ENCODE measurements at places on chromosomes 4 and X.

DNA sequence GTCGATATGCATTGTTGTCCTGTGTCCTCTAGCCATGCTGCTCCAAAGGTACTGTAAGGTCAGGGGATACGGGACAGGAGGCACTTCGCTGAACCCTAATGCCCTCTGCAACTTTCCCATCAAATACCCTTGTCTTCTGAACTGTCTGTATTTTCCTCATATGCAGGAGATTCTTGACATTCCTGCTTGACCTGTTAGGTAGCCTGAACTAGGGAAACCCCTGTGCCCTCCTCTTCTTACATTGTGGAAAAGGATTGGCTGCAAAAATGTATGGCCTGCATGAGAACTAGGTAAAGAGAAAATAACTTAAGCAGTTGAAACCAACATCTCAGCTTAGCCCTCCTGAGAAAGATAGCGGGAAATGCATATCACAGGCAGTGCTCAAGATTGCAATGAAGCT lies 11.4 kb downstream of the RTL8B start:
- no peak for DNase-seq

- no peak for DNase-seq
Observed at GRCh38 chr4:55386073-55386472, 9.7 kb upstream of the TMEM165 start.

DNA sequence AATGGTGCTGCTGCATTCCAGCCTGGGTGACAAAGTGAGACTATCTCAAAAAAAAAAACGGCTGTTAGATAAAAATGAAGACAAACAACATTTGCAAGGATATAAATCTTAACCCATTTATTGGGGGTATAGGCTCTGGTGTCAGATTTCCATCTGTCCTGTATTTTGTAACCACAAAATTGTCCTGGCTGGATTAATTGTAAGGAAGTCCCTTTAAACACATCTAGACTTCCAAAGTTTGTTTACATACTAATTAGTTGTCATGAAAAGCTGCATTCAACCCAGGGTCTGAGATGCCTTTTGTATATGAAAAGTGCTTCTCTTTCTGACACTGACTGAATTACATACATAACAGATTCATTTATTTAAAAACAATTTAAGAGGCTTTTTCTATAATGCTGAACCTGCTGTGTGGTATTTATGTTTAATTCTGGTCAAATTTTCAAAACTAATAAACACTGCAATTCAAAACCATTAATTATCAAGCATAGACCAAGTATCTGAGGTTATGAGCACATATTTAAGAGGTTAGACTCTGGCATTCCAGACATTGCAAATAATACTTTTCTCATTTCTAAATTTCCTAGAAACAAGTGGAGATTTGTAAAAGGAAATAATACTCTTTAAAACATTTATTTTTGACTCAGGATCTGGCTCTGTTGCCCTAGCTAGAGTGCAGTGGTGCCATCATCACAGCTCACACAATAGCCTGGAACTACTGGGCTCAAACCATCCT lies 17.5 kb upstream of the UGDH start:
- DNase-seq: no peak

GRCh38 chr4:28105271-28105859 lies 1244.7 kb downstream of the STIM2 start:
- DNase-seq: no peak

DNA sequence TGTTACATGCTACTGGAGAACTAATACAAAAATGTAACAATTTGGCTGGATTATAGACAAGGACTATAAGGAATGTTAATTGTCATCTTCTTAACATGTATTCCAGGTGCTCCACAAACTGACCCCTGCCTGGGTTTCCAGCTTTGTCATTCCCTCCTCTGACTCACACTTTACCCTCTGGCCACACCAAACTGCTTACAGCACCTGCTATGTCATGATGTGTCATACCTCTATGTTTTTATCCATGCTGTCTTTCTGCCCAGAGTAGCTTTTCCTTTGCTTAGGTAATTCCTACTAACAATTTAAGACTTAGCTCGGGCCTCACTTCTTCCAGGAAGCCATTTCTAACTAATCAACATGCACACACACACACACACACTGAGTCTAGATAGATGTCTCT lies 14.0 kb upstream of the SHROOM4 start:
- no peak for DNase-seq

- DNase-seq: no peak
Observed at GRCh38 chr4:161919442-161920220, 244.2 kb downstream of the FSTL5 start.

DNA sequence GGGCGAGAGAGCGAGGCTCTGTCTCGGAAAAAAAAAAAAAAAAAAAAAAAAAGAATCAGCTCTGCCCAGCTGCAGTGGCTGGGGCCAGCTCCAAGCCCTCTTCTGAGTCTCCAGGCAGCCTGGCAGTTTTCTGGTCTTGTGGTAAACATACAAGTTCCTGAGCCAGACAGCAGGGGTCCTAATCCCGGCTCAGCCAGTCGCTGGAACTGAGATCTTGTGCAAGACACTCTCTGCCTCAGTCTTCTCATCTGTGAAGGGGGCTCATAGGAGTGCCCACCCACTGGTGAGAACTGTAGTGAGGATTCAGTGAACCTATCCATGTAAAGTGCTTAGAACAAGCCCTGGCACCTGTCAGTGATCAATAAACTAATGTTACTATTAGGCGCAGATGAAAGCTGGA lies 41.8 kb downstream of the C4orf50 start:
- no peak for DNase-seq

DNA sequence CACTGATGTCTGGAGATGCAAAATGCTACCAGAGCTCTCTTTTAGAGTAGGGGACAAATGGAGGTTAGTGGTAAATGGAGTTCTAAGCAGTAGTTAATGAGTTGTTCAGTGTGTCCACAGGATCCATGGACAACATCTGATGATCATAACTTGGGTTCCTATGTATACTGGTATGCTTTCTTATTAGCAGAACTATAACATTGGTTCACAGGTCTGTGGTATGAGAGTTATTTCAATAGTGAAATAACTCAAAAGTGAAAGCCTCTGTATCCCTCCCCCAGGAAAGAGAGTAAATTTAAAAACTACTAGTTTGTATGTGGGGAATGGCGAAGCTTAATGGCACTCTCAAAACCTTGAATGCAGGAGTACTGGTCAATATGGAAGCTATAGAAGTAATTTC lies 363.5 kb upstream of the EMCN start:
- DNase-seq: no peak

- no peak for DNase-seq
Observed at GRCh38 chr4:5211282-5211839, 160.1 kb downstream of the STK32B start.

DNA sequence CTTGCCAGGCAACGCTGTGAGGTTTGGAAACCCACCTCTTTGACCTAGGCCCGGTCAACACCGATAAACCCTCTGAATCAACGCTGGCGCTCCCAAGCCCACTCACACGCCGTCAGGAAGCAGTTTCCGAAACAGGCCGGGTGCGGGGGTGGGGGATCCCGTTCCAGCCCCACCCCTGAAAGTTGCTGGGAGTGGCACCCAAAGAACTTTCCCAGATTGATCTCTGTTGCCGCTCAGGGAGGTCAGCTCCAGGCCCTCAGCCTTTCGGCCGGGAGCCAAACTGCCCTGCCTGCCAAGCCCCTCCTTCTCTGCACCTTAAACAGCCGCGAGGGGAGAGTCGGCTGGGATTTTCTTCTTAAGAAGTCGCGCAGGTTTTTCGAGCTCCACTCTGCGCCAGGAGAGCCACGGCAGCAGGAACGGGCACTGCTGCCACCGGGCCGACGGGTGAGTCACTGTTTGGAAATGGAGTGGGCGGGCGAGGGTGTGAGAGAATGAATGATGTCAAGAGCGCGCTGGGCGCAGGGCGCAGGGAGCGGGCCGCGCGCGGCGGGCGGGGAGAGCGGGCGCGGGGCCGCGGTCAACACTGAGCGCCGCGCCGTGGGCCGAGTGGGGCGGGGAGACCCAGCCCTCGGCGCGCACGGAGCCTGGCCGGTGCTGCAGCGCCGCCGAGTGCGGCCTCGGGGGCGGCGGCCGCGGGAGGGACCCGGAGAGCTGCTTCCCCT lies at the start of gene SGMS2:
Gene SGMS2, plus strand, starts transcription at position 583 of the 722 bp plus-strand sequence. CDS start 70,622 bp downstream, outside the sequence.
- DNase-seq: peak; percentile 33

GRCh38 chr4:139152249-139152648 lies 24.8 kb downstream of the ELF2 start:
- DNase-seq: no peak

DNA sequence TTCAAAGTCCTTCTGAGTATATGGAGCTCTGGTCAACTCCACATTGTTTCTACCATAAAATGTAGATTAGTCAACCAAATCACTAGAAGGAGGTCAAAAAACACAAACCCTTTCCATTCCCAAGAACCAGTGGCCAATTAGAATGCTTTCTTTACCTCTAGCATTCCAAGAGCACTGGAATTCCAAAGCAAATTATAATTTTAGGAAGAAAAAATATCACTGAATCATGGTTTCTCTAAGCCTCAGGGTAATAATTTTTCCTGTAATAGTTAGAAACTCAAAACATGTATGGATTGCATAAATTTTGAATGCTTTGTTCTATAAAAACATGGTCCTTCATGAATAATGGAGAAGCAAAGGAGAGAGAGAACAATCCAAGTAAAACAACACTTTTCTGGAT lies 39.5 kb downstream of the LEF1 start:
- no peak for DNase-seq

GRCh38 chrX:72247206-72247942 lies 8.5 kb upstream of the ERCC6L start:
- DNase-seq: no peak

DNA sequence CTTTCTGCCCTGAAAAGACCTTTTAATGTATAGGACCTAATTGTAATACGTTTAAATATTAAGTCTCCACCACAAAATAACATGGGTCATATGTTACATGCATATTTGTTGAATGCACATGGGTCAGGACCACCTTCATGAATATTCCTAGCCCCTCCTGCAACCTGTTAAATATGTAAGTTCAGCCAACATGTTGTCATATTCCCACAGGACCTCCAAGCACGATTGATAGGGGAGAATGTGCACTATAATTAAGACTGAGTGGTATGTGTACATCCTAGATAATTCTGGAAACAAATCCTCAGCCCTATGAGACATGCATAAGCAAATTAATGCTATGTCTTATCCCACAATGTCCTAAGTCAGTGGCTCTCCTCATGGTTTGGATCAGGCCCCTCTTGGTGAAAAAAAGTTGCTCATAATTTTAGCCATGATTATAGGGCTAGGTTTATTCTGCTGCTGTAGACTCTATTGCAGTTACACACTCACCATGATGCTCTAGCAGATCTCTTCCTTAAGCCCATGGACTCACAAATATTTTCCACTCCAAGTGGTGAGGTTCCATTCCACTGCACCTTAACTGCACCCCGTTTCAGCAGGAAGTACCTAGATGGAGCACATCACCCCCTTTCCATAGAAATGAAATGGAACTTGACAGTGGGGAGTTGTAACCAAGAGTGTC lies 10.2 kb downstream of the TIGD2 start:
- no peak for DNase-seq

DNA sequence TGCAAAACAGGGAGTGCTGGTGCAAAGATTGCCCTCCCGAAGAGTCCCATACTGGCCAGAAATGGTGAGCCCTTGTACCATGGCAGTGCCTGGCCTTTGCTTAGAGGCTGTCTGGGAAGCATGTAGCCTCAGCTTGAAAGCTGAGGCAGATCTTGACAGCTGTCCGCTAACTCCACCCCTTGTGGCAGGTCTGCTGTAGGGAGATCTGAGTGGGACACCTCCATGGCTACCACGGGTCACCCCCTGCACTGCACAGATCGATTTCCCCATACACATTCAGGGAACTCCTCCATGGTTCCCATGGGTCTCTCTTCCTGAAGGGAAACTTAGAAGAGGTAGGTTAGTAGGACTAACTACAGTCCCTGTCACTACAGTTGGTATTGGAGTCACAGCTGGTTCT lies 6.1 kb upstream of the ACOT9 start:
- DNase-seq: no peak

DNA sequence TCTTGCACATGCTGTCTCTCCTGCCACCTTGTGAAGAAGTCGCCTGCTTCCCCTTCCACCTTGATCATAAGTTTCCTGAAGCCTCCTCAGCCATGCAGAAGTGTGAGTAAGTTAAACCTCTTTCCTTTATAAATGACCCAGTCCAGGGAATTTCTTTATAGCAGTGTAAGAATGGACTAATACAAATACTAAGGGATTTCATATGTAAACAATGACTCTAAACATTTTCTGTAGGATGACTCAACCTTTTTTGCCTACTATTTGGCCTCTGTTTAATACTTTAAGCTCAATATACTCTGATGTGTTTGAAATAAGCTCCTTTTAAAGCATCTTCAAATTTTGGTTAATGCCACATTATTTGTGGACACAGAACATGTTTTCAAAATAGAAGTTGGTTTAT lies 813.5 kb upstream of the SLIT2 start:
- no peak for DNase-seq

DNA sequence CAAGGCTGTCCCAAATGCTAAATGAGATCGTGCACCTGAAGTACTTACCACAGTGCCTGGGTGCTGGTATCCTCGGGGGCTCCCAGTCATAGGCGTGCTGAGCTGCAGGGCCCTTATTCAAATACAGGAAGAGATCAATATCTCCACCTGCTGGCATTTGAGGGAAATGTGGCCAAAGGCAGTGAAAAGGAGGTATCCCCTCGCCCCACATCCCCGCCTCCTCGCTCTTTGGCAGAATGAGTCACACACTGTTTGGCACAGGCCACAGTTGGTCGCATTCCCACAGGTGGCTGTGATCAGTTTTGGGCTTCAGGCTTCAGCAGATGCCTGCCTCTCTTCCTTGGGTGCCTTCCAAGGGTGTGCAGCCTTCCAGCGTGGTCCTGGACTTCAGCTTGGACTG lies 28.4 kb downstream of the ZNF185 start:
- DNase-seq: peak; percentile 17

DNA sequence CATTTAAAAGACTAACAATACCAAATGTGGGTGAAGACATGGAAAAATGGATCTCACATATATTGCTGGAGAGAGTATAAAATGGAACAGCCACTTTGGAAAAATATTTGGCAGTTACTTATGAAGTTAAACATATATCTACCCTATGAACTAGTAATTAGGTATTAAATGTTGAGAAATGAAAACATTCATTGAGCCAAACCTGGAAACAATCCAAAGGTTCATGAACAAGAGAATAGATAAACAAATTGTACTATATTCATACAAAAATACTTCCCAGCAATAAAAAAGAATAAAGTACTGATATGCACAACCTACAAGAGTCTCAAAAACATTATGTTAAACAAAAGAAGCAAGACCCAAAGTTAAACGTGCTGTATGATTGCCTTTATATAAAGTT lies 4.0 kb upstream of the EGF start:
- DNase-seq: no peak

GRCh38 chr4:152180369-152180768 lies 355.5 kb downstream of the FBXW7 start:
- no peak for DNase-seq

DNA sequence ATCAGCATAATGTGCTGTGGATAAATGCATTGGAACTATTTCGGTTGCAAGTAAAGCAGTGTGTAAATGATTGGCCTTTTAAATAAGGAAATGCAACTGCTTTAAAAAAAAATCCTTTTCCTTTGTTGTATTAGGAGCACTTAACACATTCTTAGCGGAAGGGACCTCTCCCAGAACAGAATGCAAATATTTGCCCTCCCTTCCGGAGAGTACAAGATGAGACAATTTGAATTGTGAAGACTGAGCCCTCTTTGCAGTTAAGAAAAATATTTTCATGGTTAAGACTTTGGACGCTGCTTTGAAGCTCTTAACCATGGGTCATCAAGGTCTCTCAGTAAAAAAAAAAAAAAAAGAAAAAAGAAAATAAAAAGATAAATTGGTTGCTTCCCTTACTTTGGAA lies 9.5 kb upstream of the NOX1 start:
- no peak for DNase-seq

Measured in activated T-helper 9 cell treated with anti-CD3 and anti-CD28 coated beads, Interleukin-2, amount 50 U/mL, for 16 hours (primary cell).